Type B pancreatic cell (in vitro differentiated cells): ENCODE measurements at places on chromosomes 12 and 14. TPM values are rescaled to one million over a fixed set of nuclear protein-coding genes. Genes with fewer than 3 reads are reported as not detected.
A peak's percentile ranks its signal among the peaks of the same experiment; 100 is the strongest.

- H3K27ac ChIP-seq = no peak overlapping the region
- no peak overlapping the region for H3K4me3 ChIP-seq
- no peak for DNase-seq
- H3K36me3 ChIP-seq = peaks cover 4% of the 10 kb centered on the region
Measured at GRCh38 chr12:130463275-130463658, 125.6 kb downstream of the PIWIL1 start.

GRCh38 chr14:95269493-95269892, 50.2 kb downstream of the CLMN start:
- no peaks in the 10 kb centered on the region for H3K27me3 ChIP-seq
- peaks cover 9% of the 10 kb centered on the region for H3K36me3 ChIP-seq
- H3K27ac ChIP-seq = no peak overlapping the region
- H3K4me1 ChIP-seq = peaks cover 26% of the 10 kb centered on the region
- H3K4me3 ChIP-seq = no peak overlapping the region
- DNase-seq = peak; percentile 53

DNA sequence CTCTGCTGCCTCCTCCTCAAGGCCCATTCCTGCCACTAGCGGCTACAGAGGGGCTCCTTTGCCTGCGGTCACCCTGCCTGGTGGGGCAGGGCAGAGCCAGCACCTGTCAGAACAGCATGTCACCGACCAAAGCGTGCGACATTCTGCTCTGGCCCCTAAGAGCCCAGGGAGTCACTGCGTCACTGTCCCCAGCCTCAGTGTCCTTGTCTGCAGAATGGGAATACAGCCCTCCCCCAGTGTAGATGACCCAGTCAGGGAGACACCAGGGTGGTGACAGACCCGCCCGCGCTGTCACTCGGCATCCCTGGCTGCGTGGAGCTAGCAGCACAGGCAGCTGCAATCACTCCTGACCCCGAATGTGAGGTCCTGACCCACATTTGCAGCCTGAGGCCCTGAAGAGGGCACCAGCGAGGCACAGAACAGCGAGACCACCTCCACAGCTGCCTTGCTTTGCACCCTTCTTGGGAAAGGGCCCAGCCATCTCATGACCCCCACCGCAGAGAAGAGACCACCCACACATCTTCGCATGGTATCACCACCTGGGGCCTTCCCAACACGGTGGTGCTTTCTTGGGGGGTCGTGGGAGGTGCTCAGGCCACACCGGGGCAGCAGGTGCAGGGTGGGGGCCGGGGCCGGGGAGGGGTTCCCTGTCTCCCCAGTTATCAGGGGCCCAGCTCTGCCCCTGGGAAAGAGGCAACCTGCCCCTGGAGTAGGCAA, 2.5 kb downstream of the AHNAK2 start:
- peak overlapping the region; percentile 83 for H3K27ac ChIP-seq
- peaks cover 22% of the 10 kb centered on the region for H3K27me3 ChIP-seq
- peaks cover 4% of the 10 kb centered on the region for H3K4me1 ChIP-seq
- peak overlapping the region; percentile 20 for H3K4me3 ChIP-seq
- H3K36me3 ChIP-seq = no peaks in the 10 kb centered on the region

DNA sequence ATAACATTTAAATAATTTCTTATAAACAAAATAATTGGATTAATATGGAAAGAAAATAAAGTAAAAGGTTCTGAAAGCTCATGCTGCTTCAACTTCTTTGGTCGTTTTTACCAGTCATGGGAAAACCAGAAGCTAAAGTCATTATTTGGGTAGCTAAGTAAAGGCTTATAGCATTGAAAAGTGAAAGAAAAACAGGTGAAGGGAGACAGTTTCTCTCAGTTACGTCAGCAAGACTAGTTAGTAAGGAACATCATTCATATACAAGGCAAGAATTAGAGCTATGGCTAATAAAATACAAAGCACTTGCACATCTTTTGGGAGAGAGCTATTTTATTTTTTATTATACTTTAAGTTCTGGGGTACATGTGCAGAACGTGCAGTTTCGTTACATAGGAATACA, 170.3 kb upstream of the SYT10 start:
- no peaks in the 10 kb centered on the region for H3K27me3 ChIP-seq
- no peak overlapping the region for H3K27ac ChIP-seq
- H3K36me3 ChIP-seq = no peaks in the 10 kb centered on the region
- no peak overlapping the region for H3K4me3 ChIP-seq
- DNase-seq = no peak

DNA sequence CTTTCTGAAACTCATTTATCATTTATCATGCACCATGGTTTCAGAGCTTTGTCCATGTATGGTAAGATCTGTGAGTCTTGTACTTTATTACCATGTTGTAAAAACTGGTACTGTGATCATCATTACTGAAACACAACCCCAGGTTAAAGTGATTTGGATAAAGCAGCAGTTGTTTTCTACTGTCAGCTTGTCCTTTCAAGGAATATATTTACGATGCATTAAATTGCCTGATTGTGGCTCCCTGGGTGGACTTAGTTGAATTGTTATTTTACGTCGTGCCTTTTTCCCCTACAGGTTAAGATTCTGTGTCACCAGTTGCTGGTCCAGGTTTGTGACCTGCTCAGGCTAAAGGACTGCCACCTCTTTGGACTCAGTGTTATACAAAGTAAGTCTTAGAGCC, 46.1 kb downstream of the FRMD6 start:
- no peak for DNase-seq
- no peak overlapping the region for H3K4me3 ChIP-seq
- peaks cover 4% of the 10 kb centered on the region for H3K4me1 ChIP-seq
- H3K36me3 ChIP-seq = peaks cover 30% of the 10 kb centered on the region

- H3K36me3 ChIP-seq = no peaks in the 10 kb centered on the region
- DNase-seq = no peak
- peaks cover 18% of the 10 kb centered on the region for H3K4me1 ChIP-seq
- no peak overlapping the region for H3K4me3 ChIP-seq
- H3K27ac ChIP-seq = no peak overlapping the region
Measured at GRCh38 chr14:51487848-51488247, 163.9 kb upstream of the FRMD6 start.

- peaks cover 80% of the 10 kb centered on the region for H3K4me1 ChIP-seq
- no peak for DNase-seq
- peaks cover 3% of the 10 kb centered on the region for H3K36me3 ChIP-seq
- peaks cover 51% of the 10 kb centered on the region for H3K27me3 ChIP-seq
- H3K4me3 ChIP-seq = no peak overlapping the region
Measured at GRCh38 chr12:54041097-54041690, 8.3 kb downstream of the HOXC5 start.

- DNase-seq = no peak
- no peaks in the 10 kb centered on the region for H3K4me1 ChIP-seq
- no peak overlapping the region for H3K27ac ChIP-seq
- H3K27me3 ChIP-seq = peaks cover 5% of the 10 kb centered on the region
- peaks cover 6% of the 10 kb centered on the region for H3K36me3 ChIP-seq
Measured at GRCh38 chr12:14614704-14615121, 47.0 kb upstream of the PLBD1 start.

DNA sequence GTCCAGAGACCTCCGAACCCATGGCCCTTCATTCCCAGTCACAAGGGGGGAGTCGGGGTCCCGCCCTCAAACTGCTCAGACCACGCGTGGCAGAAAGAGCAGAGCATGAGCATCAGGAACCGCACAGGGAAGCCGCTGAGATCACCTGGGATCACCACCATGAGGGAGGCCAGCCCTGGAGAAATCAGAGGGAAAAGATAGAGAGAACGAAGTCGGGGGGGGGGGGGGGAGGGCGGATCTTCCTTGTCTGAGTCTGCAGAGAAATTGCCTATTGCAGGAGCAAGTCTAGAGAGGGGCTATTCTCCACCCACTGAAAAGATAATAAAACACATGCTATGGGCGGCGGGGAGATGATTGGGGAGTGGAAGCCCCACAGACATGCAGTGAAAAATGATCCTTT, 884 bp upstream of the TMEM132C start:
- H3K36me3 ChIP-seq = peaks cover 4% of the 10 kb centered on the region
- peaks cover 31% of the 10 kb centered on the region for H3K27me3 ChIP-seq
- no peak for DNase-seq
- peak overlapping the region; percentile 90 for H3K4me3 ChIP-seq
- peaks cover 24% of the 10 kb centered on the region for H3K4me1 ChIP-seq
- H3K27ac ChIP-seq = peak overlapping the region; percentile 76

DNA sequence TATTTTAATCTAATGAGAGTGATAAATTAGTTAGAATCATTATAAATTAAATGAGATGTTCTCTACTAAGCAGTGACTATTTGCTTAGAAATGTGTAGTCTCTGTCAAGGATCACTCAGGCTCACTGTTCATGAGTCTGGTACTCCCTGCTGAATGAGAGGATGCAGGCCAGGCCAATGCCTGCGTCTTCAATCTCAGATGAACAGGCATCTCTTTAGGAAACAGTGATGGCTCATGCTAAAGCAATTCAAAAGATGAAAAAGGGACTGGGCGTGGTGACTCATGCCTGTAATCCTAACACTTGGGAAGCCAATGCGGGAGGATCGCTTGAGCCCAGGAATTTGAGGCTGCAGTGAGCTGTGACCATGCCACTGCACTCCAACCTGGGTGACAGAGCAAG, 106.8 kb downstream of the ZFC3H1 start:
- no peaks in the 10 kb centered on the region for H3K27me3 ChIP-seq
- no peaks in the 10 kb centered on the region for H3K4me1 ChIP-seq
- H3K4me3 ChIP-seq = no peak overlapping the region
- no peaks in the 10 kb centered on the region for H3K36me3 ChIP-seq
- H3K27ac ChIP-seq = no peak overlapping the region
- DNase-seq = no peak

GRCh38 chr14:61351477-61351876, 30.1 kb downstream of the PRKCH start:
- peak overlapping the region; percentile 94 for H3K27ac ChIP-seq
- no peak overlapping the region for H3K4me3 ChIP-seq
- DNase-seq = no peak
- H3K27me3 ChIP-seq = no peaks in the 10 kb centered on the region
- no peaks in the 10 kb centered on the region for H3K36me3 ChIP-seq

GRCh38 chr14:84006643-84007155, 1523.2 kb upstream of the FLRT2 start:
- no peak for DNase-seq
- peaks cover 13% of the 10 kb centered on the region for H3K4me1 ChIP-seq
- no peak overlapping the region for H3K27ac ChIP-seq
- peaks cover 5% of the 10 kb centered on the region for H3K27me3 ChIP-seq
- H3K36me3 ChIP-seq = no peaks in the 10 kb centered on the region

DNA sequence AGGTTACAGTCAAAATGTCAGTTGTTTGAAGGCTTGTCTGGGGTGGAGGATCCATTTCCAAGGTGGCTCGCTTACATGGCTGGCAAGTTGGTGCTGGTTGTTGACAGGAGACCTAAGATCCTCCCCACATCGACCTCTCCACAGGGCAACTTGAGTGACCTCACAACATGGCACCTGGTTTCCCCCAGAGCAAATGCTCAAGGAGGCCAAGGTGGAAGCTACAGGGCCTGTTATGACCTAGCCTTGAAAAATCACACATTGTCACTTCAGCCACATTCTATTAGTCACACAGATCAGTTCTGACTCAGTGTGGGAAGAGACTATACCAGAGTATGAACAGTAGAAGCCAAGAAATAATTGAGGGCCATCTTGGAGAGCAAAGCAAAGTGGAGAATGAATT, 11.3 kb upstream of the GNG2 start:
- no peaks in the 10 kb centered on the region for H3K36me3 ChIP-seq
- no peak overlapping the region for H3K4me3 ChIP-seq
- H3K27ac ChIP-seq = no peak overlapping the region
- H3K4me1 ChIP-seq = peaks cover 14% of the 10 kb centered on the region

GRCh38 chr12:96889273-96889933, 17.7 kb upstream of the NEDD1 start:
- peaks cover 4% of the 10 kb centered on the region for H3K27me3 ChIP-seq
- no peaks in the 10 kb centered on the region for H3K36me3 ChIP-seq
- H3K4me1 ChIP-seq = no peaks in the 10 kb centered on the region
- H3K27ac ChIP-seq = no peak overlapping the region
- DNase-seq = no peak
- no peak overlapping the region for H3K4me3 ChIP-seq

DNA sequence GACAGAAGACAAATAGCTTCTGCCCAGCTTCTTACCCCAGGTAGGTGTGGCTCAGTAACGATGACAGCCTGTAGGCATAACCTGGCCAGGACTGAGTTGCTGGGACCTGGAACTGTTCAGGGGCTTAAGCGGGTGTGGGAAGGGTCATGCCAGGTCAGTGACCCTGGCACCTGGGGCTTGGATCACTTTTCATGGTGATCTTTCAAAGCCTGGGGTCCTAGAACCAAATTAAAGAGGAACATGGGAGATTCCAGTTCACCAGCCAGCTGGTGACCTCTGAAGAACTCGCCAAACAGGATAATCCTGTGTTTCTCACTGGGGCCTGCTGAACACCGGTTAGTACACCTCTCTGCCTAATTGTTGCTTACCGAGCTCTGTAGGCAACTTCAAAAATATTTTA, 102.6 kb upstream of the LMNTD1 start:
- no peaks in the 10 kb centered on the region for H3K4me1 ChIP-seq
- no peaks in the 10 kb centered on the region for H3K27me3 ChIP-seq
- no peaks in the 10 kb centered on the region for H3K36me3 ChIP-seq
- peak overlapping the region; percentile 94 for H3K27ac ChIP-seq
- peak overlapping the region; percentile 67 for H3K4me3 ChIP-seq

DNA sequence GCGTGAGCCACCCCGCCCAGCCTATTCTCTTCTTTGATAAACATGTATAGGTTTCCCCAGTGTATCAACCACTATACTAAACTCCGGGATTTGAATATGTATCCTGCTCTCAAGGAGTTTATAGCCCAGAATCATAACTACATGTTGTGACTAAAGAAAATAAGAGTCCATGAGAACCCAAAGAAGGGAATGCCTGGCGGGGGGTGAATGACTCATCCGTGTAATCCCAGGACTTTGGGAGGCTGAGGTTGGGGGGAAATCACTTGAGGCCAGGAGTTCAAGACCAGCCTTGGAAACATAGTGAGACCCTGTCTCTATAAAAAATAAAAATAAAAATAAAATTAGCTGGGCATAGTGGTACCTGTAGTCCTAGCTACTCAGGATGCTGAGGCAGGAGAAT, 57.2 kb downstream of the SIX6 start:
- H3K4me3 ChIP-seq = no peak overlapping the region
- DNase-seq = no peak
- no peak overlapping the region for H3K27ac ChIP-seq

The FSCB gene
- 0.12 TPM in 1 of 2 replicates, not detected in the other for total RNA-seq

The NID2 gene
- total RNA-seq = 8.3 and 65.7 TPM in 2 replicates

The ZNF385A gene
- 29.5 and 47.3 TPM in 2 replicates for total RNA-seq

The OTX2 gene
- 0.22 TPM in 1 of 2 replicates, not detected in the other for total RNA-seq

The TAS2R50 gene
- total RNA-seq = 0.86 and 1.8 TPM in 2 replicates

The LMO3 gene
- 4.1 and 4.4 TPM in 2 replicates for total RNA-seq

The LRRC74A gene
- not detected in 2 replicates for total RNA-seq

The C12orf56 gene
- 1.5 TPM in 1 of 2 replicates, not detected in the other for total RNA-seq

The PTGER2 gene
- total RNA-seq = 3.0 and 7.1 TPM in 2 replicates

The MAP1LC3B2 gene
- total RNA-seq = 1.0 TPM in 1 of 2 replicates, not detected in the other

The ITPK1 gene
- total RNA-seq = 40.2 and 43.5 TPM in 2 replicates
